Vagina (tissue), 2 donors: ENCODE measurements at places on chromosomes 2 and 18.

DNA sequence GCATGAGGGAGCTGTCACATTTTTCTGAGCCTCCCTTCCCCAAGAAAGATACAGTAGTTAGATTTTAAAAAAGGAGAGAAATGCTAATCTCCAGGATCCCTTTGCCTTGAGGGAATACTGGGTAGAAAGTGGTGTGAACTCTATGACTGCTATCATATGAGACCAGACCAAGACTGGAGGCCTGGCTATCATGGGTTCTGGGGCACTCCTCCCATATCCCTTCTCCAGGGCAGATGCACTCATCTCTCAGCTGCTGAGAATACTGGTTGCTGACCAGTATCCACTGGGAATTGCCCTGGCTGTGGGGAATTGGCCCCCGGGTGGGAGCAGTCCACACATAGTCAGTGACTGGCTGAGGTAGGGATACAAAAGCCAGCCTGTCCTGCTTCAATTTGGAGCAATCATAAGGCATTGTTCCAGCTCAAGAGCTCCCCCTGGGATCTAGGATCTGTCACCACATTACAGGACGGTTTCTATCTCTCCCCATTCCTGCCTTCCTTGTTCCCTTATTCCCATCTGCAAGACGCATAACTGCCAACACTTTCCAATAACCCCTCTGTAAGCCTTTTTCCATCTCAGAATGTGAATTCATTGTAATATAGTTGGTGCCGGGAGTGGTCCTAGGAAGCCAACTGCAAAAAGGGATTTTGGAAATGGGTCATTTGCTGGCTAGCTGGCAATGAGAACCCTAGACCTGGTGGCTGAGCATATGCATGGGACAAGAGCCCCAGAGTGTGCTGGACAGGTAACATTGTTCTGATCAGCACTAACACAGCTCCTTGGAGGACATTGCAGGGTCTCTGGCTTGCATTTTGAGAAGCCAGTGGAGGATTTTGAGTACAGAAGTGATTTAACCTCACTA, 35.4 kb upstream of the REEP1 start:
- no peak for DNase-seq

GRCh38 chr18:56083097-56083521, 495.1 kb upstream of the TCF4 start:
- DNase-seq, result no peak

GRCh38 chr2:152304836-152305235, 30.1 kb upstream of the FMNL2 start:
- DNase-seq, result no peak

DNA sequence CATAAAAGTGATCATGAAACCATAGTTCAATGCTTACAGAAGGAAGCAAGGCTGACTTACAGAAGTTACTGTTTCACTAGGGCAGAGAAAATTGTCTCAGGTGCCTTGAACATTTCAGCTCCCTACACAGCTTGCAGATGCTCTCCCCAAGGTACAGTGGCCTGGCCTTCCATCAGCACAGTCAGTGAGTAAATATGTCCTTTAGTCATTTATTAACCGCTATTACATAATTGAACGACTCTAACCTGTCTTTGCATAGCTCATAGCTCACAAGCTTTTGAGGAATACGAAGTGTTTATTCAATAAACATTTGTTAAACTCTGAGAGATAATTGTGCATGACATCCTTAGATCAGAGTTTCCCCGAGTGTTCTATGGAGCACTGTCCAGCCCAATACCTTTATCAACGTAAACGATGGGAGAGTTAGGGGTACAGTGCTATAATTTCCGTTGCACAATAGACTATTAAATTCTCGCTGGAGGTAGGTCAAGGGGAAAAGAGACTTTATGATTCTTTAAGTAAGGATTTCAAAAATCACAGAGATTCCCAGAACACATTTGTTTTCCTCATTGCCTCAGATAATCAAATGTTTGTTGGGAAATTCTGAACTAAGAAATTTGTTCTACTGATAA, 677.8 kb downstream of the TSN start:
- no peak for DNase-seq

DNA sequence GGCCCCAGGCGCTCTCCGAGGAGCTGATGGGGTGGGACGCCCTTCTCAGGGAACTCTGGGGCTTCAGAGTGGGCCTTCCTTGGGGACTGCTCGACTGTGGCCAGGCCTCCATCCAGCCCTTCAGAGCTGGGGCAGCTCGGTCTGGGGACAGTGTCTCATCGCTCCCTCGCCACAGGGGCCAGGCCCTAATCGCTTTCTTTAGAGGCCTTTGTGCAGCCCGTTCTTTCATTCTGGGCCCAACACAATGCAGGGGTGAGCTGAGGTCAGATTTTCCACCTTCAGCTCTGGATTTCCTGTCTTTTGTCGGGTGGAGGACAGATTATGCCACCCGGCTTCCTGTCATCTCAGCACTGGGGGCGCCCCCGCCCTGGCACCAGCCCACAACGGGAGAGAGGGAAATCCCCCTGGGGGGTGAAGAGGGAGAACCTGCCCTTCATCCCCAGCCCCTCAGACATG, 25.2 kb downstream of the MYCN start:
- DNase-seq, result no peak

DNA sequence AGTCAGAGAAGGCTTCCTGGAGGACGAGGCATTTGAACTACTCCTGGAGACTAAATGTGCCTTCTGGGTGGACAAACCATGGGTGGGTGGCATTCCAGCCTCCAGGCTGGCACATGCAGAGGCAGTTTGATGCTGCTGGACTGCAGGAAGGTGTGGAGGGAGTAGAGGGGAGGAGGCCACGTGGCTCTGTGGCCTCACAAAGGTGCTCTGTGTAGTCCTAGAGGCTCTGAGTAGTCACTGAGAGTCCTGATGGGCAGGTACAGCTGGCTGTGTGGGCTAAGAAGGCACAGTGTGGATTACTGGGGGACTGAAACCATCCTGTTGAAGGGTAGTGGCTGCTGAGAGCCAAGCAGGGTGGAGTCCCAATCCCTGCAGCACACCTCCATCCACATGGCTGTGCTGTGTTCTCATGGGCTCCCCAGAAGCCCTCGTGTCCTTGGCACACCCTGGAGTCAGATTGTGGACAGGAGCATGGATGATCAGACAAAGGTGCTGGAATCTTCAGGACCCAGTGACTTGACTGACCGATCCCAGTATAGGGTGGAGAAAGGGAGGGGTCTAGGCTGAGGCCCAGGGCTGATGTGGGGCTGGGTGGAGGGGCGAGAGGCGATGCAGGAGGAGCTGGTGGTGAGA, 87.4 kb upstream of the HS6ST1 start:
- DNase-seq, result peak; percentile 82

GRCh38 chr2:65383541-65384488, 48.6 kb downstream of the SPRED2 start:
- DNase-seq, result no peak

- no peak for DNase-seq
These were observed 157.7 kb downstream of the TMX3 start for GRCh38 chr18:68557183-68557582.

- no peak for DNase-seq
These were observed 115.3 kb downstream of the METTL8 start for GRCh38 chr2:171318463-171318934.

- no peak for DNase-seq
These were observed 463 bp upstream of the CABYR start for GRCh38 chr18:24138409-24138788.

- no peak for DNase-seq
These were observed 115.3 kb upstream of the TANK start for GRCh38 chr2:161044921-161045320.

DNA sequence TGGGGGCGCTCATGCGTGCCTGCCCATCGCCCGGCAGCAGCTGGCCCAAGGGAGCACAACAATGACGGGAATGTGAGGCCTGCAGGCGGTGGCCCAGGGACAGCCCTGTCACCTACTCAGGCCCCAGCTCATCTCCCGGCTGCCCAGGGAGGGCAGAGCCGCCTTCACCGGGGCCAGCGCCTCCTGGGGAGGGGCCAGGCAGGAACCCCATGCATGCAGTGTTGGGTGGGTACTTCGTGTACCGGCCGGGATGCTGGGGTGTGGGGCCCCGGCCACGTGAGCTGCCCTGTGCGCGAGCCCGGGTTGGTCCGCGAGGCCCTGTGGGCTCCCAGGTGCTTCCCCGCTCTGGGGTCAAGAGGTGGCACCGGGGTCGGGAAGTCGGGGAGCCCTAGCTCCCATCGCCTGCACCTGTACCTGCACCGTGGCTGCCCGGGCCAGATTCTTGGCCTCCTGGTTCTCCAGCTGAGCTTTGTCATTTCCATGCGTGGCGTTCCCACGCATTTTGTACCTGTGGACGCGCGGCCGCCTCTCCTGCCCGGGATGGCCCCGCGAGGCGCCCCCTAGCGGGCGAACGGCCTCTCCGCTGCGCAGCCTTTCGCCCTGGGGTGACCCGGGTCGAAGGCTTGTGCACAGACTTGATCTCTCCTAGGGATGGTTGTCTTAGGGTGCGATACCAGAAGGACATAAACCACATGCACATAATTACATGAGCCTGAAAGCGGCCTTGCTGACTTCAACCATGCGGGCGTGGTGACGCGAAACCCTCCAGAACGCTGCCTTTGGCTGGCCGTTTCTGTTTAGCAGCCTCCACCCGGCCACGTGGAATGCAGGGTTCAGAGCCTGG, 950 bp downstream of the KLHL30 start:
- DNase-seq, result no peak

GRCh38 chr2:15748736-15749323, 157.2 kb downstream of the DDX1 start:
- DNase-seq, result no peak

GRCh38 chr18:31161757-31162418, 768 bp downstream of the DSC1 start:
- no peak for DNase-seq

DNA sequence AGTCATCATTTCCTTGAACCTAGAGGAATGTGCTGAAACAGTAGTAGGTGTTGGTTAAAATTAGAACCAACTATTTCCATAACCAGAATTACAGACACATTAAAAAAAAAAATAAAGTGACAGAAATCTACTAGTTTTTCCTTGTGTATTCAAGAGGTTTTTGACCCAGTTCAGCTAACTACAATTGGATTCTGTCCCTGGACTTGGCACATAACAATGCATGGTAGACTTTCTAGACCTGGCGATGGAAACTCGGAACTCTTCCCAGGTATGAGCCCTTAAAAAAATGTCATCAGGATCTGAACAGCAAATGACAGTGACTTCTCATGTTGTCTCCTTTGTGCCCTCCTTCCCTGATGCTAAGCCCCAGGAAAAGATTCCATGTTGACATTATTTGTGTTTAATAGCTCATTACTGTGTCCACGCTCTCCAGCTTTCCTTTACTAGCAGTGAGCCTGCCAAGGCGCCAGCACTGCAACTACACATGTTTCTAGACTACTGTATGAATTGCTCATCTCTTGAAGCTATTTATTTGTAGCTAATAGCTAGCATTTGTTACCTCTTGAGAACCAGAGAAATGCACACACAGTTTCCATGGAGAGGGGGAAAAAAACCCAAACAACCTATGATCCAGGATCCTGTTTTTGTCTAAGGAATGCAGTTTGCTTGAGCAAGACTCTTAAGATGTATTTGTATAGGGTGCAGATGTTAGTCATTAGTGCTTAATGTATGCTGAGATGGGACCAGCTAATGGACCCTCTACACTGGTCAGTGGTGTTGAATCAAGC, 148.5 kb downstream of the FMNL2 start:
- no peak for DNase-seq

DNA sequence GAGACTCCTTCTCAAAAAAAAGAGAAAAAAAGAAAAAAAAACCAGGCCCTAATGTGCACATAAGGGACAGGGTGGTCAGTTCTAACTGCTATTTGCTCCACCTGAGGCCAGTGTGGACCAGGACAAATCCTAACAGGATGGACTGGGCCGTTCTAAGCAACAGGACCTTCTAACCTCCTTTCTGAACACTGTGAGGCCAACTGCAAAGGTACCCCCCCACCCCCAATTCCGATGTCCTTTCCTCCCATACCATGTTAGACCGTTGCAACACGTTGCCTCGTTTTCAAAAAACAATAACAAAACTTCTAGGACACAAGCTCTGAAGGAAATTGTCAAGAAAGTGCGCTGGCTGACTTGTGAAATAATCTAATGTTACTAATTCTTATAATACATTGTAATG, 1.2 kb downstream of the THAP4 start:
- no peak for DNase-seq

GRCh38 chr2:108614043-108614545, 79.8 kb downstream of the LIMS1 start:
- no peak for DNase-seq

DNA sequence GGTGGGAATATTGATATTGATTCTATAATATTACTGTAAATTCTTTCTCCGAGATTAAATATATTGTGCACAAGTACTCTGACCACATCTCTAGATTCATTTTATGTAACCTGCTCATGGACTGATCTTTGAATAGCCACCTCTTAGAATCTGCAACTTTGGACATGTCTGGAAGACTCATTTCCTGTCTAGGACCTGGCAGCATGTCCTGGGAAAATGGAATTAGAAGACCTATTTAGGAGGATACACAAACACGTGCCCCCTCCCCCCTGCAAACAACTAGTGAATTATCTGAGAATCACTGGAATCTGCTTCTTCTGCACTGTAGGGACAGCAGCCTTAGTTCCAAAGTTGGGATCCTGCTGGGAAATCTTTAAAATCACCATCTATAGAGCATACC, 94.1 kb downstream of the UBE2E3 start:
- no peak for DNase-seq

GRCh38 chr2:30744823-30745222, 62.4 kb downstream of the CAPN13 start:
- no peak for DNase-seq

- DNase-seq, result no peak
These were observed 392.4 kb downstream of the RNF144A start for GRCh38 chr2:7309582-7309981.
